Stimulated activated CD4-positive, alpha-beta T cell treated with anti-CD3 and anti-CD28 coated beads, Interleukin-4, amount 100 ng/mL, for 1 hour (primary cell): ENCODE measurements at places on chromosomes 6 and 20.

DNA sequence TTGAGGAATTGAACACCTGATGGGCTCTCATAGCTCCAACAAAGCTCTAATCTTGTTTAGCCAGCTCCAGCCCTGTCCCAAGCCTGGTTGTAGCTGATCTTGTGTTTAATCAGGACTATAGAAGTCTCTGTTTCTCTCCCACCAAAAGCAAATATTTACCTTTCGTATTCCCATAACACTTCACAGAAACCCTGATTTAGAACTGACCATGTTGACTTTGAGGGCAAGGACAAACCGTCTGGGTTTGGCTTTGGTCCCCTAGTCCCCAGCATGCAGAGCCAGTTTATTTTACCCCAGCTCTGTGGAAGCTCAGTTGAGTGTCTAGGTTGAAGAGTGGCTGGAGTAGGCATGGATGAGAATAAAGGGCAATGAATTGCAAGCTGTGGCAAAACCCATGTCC, 18.0 kb upstream of the SIM1 start:
- no peak for DNase-seq

DNA sequence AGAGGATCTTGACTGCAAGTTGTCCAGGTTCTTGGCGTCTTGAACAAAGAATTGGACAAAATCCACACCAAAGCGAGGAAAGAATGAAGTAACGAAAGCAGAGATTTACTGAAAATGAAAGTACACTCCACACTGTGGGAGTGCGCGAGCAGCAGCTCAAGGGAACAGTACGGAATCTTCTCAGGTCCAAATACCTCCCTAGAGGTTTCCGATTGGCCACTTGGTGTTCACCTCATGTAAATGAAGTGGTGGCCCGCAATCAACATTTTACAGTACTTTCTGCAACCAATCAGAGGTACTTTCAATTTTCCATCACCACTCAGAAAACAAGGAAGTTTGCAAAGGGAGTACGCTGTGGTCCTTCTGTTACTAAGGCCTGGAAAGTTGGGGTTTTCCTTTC, 122.4 kb downstream of the PTPRK start:
- DNase-seq: no peak

DNA sequence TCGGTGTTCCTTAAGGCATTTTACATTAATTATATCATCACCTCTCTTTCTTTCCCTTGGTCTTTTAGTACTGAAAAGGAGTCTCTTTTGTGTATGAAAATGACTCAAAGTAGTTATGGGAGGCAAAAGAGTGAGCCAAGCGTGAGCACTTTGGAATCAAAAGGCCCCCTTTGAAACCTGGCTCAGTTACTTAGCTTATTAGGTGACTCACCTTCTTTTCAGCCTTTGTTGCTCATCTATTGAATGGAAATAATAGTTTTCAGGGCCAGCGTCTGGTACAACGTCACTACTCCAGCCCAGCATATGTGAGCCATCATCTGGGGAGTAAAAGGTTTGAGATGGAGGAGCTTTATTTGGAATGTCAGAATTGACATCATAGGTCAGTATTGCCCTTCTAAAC, 147.4 kb upstream of the SCGN start:
- no peak for DNase-seq

DNA sequence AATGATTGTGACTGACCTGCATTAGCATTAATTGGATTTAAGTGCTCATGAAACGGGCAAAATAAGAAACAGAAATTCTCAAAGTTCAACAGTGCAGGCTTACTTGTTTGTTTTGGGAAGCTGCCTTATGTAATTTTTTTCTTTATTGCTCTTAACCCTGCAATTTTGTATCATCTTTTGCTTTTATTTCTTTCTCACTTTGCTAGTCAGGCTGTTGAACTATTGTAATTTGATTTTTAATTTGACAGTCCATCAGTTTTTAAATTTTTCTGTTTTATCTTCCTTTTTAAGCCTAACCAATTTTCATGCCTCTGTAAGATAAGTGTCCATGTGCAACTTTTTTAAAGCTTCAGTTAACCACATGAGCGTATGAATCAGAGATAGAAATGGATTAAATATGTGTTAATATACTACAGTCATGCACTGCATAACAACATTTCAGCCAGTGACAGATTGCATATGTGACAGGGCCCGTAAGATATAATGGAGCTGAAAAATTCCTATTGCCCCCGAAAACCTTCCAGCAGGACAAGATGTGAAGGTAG, 44.6 kb downstream of the PEX7 start:
- DNase-seq: no peak

DNA sequence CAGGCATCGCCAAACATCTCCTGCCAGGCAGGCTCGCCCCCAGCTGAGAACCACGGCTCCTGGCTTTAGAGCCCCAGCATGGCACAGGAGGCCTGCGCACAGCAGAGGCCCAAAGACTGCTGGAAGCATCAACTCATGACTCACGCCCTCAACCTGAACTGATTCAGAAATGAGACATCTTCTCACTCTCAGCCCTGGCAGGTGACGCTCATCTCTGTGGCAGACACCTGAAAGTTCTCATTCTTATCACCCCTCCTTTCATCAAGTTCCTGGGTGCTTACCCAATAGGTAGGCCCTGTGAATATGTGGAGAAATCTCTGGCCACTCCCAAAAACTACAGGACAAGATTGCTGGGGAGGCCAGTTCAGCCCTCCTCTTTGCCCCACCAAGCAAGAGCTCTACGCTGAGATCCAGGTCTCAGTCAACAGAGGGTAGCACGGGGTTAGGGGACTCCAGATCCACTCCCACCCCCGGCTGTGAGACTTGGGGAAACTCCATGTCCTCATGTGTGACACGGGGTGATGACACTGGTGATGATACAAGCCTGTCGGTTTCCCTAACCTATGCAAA, 11.3 kb downstream of the NFATC2 start:
- DNase-seq: peak; percentile 76

DNA sequence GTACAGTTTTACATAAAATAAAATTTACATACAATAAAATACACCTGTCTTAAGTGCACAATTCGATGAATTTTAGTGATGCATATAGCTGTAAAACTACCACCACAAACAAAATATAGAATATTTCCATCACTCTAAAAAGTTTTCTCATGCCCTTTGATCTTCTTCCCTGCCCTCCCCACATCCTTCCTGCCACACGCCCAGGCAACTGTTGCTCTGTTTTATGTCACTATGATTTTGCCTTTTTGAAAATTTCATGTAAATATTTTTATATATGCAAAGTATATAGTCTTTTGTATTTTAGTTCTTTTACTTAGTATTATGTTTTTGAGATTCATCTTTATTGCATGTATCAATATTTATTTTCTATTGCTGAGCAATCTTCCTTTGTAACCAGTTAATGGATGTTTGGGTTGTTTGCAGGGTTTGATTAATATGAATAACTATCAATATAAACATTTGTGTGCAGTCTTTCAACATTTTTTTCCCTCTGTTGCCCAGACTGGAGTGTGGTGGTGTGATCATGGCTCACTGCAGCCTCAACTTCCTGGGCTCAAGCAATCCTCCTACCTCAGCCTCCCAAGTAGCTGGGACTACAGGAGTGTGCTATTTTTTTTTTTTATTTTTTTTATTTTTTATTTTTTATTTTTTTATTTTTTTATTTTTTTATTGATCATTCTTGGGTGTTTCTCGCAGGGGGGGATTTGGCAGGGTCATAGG, 23.8 kb upstream of the SAMHD1 start:
- peak; percentile 36 for DNase-seq

DNA sequence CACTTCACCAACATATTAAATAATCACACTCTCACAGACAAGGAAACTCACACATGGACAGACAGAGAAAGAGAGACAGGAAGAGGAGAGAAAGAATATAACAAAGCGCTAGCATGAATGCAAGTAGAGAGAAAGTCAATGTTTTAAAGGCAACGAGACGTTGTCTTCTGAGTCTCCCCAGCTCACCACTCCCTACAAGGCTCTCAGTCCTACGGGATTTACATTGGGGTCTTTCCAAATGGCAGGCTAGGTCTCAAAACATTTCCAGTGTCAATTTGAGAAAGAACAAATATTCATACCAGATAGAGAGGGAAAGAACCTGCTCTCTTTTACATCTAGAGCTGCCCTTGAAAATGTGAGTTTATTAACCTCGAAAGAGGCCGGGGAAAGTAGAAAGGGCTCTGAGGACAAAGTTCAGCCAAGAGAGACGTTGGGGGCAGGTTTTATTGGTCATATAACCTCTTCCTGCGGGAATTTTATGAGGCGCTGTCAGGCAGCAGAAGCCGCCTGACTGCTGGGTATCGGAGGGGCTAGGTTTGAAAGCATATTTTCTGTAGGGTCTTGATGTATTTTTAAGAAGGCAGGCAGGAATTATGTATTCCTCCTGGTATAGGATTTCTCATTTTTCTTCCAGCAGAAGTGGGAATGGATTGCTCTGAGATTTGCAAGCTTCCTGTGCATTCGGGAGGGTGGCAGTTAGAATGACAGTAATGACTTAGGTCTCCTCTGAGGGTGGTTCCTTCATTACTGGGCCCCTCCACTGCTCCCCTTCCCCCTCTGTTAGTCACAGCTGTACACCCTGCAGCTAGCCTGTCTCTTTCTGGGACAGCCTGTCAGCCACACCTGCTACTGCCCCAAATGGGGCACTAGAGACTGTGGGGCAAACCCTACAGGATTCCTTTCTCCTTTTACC, 34.4 kb upstream of the KIF16B start:
- DNase-seq: no peak
